Breast epithelium (tissue), 4 donors: ENCODE measurements at places on chromosomes 11 and 22.
A peak's percentile ranks its signal among the peaks of the same experiment; 100 is the strongest.

DNA sequence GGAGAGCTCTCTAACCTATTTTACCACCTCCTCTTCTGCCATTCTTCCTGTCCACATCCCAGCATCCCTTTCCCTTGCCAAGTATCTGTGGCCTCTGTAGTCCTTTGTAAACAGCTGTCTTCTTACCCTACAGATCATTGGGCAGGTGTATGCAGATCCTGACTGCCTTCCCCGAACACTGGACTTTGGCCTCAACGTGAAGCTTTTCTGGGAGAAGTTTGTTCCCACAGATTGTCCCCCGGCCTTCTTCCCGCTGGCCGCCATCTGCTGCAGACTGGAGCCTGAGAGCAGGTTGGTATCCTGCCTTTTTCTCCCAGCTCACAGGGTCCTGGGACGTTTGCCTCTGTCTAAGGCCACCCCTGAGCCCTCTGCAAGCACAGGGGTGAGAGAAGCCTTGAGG, 17.3 kb downstream of the PIK3IP1 start:
- H3K4me3 ChIP-seq, result no peak overlapping the region
- DNase-seq, result no peak
- peak overlapping the region; percentile 61 for H3K27ac ChIP-seq
- peaks cover 5% of the 10 kb centered on the region for H3K4me1 ChIP-seq

DNA sequence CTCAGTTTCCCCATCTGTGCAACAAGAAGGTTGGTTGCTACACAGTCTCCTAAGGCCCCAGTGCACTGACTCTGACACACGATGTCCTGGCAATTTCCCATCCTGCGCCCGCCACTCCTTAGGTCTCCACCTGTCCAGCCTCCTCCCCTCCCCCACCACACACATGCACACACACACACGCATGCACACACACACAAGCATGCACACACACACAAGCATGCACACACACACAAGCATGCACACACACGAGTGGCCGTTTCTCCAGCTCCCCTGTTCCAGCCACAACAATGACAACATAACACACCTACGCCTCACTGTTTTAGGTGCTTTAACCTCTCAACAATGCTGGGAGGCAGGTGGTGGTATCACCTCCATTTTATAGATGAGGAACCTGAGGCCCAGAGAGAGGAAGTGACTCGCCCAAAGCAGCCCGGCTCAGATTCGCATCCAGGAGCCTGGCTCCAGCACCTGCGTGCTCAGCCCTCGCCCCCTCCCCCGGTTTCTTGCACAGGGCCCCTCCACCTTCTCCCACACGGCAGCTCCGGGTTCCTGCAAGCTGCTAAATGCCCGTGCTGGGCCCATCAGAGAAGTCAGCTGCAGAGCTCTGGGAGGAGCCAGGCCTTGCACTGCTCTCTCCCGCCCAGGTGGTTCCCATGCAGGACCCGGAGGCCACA, 13.0 kb downstream of the CYTH4 start:
- H3K27ac ChIP-seq, result no peak overlapping the region
- H3K4me1 ChIP-seq, result no peaks in the 10 kb centered on the region
- H3K36me3 ChIP-seq, result no peaks in the 10 kb centered on the region
- no peak overlapping the region for H3K4me3 ChIP-seq
- no peak for DNase-seq

GRCh38 chr11:96338910-96339705, 3.9 kb downstream of the MAML2 start:
- DNase-seq, result peak; percentile 39
- peak overlapping the region; percentile 96 for H3K27ac ChIP-seq

DNA sequence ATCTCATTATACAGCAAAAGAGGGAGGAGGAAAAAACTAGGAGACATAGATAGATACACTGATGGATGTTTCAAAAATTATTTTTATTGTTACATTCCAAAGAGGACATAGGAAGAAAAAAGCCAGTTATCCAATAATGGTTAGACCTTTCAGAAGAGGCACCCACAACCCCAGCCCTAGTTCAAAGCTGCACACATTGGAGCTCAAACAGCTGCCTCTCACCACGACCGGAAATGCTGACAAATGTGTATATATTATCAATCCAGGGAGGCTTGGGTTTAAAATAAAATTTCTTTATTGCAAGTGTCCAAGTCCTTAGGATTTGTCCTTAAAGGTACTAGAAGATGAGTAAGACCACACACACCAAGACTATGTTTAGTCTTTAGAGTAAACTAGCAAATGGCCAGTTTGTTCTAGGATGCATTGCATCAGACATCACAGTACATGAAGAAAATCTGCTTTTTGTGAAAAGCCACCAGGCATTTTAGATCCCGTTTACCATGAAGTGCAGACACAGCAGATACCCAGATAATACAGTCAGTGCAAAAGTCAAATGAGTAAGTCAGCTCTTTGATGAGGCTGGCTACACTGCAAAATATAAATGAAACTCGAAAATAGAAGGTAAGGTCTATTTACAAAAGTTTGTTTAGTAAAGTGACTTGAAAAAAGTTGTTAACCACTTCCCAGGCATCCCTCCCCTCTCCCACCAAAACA, 4.6 kb upstream of the ASCL3 start:
- H3K4me1 ChIP-seq, result no peaks in the 10 kb centered on the region
- no peaks in the 10 kb centered on the region for H3K27me3 ChIP-seq
- no peak overlapping the region for H3K27ac ChIP-seq
- H3K36me3 ChIP-seq, result peaks cover 7% of the 10 kb centered on the region
- no peak for DNase-seq

- H3K4me3 ChIP-seq, result no peak overlapping the region
- no peaks in the 10 kb centered on the region for H3K36me3 ChIP-seq
- no peak for DNase-seq
- H3K27me3 ChIP-seq, result no peaks in the 10 kb centered on the region
Measured at GRCh38 chr11:46127150-46127638, 5.9 kb upstream of the PHF21A start.

- no peak overlapping the region for H3K4me3 ChIP-seq
- H3K36me3 ChIP-seq, result no peaks in the 10 kb centered on the region
- no peaks in the 10 kb centered on the region for H3K4me1 ChIP-seq
- H3K27ac ChIP-seq, result no peak overlapping the region
Measured at GRCh38 chr11:93323747-93324146, 6.8 kb upstream of the DEUP1 start.

DNA sequence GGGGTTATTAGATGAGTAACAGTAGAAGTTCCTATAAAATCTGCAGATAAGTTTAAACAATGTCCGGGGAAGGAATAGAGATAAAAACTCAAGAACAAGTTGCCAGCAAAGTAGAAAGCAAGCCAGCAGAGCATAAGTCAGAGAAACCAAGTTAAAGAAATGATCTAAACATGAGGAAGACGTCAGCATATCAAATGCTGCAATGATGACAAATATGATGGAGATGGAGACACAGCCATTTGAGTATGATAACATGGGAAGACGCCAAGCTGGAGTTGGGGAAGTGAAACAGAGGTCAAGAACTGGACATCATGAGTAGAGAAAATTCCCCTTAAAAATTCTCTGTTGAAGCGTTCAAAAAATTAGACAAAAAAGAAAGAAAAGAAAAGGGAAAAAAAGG, 571.5 kb downstream of the CNTN5 start:
- DNase-seq, result no peak
- no peaks in the 10 kb centered on the region for H3K36me3 ChIP-seq
- H3K27ac ChIP-seq, result no peak overlapping the region
- no peaks in the 10 kb centered on the region for H3K27me3 ChIP-seq
- no peaks in the 10 kb centered on the region for H3K4me1 ChIP-seq

GRCh38 chr11:98732947-98733346, 287.8 kb upstream of the CNTN5 start:
- H3K36me3 ChIP-seq, result no peaks in the 10 kb centered on the region
- no peak overlapping the region for H3K4me3 ChIP-seq
- no peaks in the 10 kb centered on the region for H3K4me1 ChIP-seq

DNA sequence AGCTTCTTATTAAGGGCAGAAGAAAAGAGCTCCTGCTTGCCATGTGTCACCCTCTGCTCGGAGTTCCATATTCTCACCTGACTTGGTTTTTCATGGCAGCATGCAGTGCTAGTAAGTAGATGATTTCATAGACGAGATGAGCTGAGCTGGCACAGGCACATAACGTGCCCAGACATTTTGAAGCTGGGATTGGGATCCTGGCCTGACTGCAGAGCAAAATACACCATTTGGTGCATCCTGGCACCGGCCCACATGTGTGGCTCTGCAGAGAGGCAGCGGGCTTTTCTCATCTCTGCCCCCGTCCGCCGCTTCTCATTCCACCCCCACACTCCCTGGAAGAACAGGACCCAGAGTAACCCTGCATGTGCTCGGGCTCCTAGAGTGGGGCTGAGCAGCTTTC, 24.8 kb downstream of the FAM118A start:
- H3K4me3 ChIP-seq, result peak overlapping the region; percentile 11
- H3K36me3 ChIP-seq, result no peaks in the 10 kb centered on the region
- no peaks in the 10 kb centered on the region for H3K27me3 ChIP-seq
- peaks cover 7% of the 10 kb centered on the region for H3K4me1 ChIP-seq
- peak; percentile 35 for DNase-seq

DNA sequence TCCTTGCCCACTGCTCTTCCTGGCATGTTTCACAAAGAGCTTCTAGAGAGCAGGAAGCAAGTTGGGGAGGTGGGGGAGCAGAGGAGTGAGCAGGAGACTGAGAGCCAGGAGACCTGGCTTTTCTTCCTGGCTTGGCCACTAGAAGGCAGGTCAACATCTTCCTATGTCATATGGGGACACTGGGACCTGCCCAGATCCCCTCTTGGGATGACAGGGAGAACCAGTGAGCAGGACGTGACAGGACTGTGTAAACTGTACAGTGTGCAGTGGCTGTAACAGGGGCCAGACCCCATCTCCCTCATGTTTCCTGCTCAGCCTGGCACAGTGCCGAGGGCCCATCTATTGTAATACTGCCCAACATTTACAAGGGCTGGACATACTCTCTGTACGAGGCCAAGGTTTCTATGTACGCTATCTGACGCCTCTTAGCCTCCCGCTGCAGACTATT, 29.4 kb downstream of the GDPD5 start:
- H3K27ac ChIP-seq, result no peak overlapping the region
- DNase-seq, result no peak
- no peaks in the 10 kb centered on the region for H3K27me3 ChIP-seq
- no peaks in the 10 kb centered on the region for H3K36me3 ChIP-seq
- no peaks in the 10 kb centered on the region for H3K4me1 ChIP-seq

- no peaks in the 10 kb centered on the region for H3K36me3 ChIP-seq
- no peaks in the 10 kb centered on the region for H3K4me1 ChIP-seq
- H3K27me3 ChIP-seq, result no peaks in the 10 kb centered on the region
- DNase-seq, result no peak
- H3K4me3 ChIP-seq, result no peak overlapping the region
Measured at GRCh38 chr11:98277251-98277912, 743.4 kb upstream of the CNTN5 start.

DNA sequence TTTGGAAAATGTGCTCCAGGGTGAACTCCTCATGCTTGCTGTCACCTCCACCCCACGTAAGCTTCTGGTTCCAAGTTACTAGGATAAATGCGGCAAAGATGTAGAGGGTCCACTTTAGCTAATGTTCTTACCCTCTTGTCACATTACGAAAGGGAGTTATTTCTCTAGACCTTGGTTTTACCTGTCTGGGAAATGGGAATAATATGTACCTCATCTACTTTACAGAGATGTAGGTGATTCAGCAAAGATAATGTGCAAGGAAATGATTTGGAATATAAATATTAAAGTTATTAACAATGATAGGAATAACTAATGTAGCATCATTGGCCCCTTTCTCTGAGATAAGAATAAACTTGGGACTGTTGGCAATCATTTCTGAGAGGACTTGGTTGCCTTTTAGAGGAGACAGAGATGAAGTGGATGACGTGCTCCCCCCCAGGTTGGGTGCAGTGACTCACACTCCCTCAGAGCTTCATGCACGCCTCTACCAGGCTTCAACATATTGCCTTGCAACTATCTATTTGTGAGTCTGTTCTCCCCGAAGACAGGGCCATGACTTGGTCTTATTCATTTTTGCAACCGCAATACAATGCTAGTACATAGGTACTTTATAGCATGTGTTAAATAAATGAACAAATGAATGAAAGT, 97.1 kb downstream of the ME3 start:
- DNase-seq, result no peak
- H3K36me3 ChIP-seq, result no peaks in the 10 kb centered on the region
- no peak overlapping the region for H3K27ac ChIP-seq

DNA sequence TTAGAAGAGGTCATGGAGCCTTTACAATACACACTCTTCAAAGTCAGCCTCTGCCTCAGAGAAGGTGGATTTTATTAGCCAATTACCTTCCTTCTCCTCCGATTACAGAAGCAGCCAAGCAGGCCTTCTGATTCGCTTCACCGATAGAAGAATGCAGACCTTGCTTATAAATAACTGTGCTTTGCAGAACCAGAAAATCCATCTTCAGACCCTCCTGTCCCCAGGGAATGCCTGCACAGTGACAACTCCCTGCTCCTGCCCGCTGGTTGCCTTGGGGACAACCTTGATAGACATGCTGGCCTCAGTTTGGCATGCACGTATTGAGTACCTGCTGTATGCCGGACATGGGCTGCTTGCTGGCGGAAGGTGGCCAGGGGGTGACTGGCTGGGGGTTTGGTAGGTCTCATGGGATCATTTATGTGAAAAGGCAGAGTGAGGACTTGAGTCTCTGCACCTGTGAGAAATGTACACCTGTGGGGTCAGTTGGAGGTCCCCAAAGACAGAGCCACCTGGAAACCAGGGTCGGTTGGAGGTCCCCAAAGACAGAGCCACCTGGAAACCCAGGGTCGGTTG, 1238.7 kb downstream of the BRD1 start:
- peaks cover 2% of the 10 kb centered on the region for H3K27me3 ChIP-seq
- no peaks in the 10 kb centered on the region for H3K36me3 ChIP-seq
- H3K4me3 ChIP-seq, result no peak overlapping the region

DNA sequence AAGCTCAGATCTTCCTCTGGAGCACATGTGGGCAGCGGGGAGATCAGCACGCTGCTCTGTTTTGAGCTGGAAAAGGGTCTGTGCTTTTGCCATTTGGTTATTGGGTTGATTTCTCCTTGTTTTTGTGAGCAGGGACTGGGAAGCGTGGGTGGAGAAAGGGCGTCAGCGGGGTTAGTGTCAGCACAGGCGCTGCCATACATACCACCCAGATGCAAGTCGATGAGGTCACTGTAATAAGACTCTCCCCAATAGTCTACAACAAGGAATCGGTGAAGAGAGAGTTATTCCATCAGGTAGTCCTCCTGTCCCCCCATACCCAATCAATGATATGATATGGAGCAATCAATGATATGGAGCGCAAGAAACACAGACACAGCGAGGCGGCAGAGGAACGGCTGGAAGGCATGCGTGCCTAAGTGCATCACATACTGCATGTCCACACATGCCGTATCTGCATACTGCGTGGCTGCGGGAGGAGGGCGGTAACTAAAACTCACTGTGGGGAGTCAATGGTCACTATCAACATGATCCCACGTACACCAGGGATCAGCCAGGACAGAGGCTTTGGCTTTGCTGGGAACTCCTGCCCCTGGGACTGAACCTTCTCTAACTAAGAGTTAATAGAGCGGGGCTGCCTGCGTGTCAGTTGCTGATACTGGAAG, 29.5 kb upstream of the BID start:
- no peak overlapping the region for H3K27ac ChIP-seq
- no peak for DNase-seq
- H3K27me3 ChIP-seq, result no peaks in the 10 kb centered on the region
- H3K36me3 ChIP-seq, result no peaks in the 10 kb centered on the region
- no peaks in the 10 kb centered on the region for H3K4me1 ChIP-seq
- no peak overlapping the region for H3K4me3 ChIP-seq
